Activated naive CD8-positive, alpha-beta T cell treated with anti-CD3 and anti-CD28 coated beads for 36 hours (primary cell): ENCODE measurements at places on chromosomes 16 and 17. TPM values are rescaled to one million over a fixed set of nuclear protein-coding genes. Genes with fewer than 3 reads are reported as not detected.

The SDR42E2 gene
- total RNA-seq, result not detected

GRCh38 chr17:8137645-8138373, 13.9 kb upstream of the HES7 start:
- no peak for DNase-seq

- DNase-seq, result no peak
These were observed 54.1 kb downstream of the PSMD12 start for GRCh38 chr17:67312265-67312664.

DNA sequence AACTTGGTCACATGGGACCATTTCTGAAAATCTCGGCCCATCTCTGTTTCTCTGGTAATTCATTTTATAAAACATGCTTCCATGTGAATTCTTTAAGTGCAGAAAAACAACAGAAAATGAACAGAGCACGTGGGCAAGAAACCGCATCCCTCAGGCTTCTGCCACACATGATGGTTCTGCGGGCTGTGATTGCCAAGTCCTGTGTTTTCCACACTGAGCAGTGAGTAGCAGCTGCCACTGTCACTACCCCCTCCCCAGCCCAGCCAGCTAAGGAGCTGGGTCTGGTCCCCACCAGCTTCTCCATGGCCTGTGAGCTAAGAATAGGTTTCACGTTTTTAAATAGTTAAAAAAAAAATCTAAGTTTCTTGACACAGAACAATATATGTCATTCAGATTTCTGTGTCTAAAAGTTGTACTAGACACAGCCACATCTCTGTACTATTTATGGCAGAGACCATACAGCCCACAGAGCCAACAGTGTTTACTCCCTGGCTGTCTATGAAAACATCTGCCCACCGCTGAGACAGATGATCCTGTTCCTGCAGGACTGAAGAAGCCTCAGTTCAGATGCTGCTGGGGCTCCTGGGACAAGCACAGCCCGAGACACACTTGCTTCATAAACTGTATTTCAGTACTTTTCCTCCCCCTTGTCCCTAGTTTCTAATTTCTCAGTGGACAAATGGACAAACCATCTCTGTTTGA, 41.5 kb downstream of the USP22 start:
- DNase-seq, result no peak

DNA sequence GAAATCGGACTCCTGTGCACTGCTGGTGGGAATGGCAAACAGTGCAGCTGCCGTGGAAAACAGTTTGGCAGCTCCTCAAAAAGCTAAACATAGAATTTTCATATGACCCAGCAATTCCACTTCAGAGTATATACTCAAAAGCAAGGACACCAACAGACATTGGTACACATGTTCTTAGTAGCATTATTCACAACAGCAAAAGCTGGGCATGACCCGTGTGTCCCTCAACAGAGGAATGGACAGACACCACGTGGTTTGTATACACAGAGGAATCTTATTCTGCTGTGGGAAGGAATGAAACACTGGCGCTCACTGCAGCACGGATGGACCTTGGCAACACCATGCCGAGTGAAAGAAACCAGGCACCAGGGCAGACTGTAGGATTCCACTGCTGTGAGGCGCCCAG, 16.0 kb downstream of the NPTX1 start:
- DNase-seq, result no peak

The NPIPB8 gene
- not detected for total RNA-seq

GRCh38 chr16:4115949-4116318, 308 bp downstream of the ADCY9 start:
- DNase-seq, result no peak

The PERCC1 gene
- 0.40 TPM for total RNA-seq

DNA sequence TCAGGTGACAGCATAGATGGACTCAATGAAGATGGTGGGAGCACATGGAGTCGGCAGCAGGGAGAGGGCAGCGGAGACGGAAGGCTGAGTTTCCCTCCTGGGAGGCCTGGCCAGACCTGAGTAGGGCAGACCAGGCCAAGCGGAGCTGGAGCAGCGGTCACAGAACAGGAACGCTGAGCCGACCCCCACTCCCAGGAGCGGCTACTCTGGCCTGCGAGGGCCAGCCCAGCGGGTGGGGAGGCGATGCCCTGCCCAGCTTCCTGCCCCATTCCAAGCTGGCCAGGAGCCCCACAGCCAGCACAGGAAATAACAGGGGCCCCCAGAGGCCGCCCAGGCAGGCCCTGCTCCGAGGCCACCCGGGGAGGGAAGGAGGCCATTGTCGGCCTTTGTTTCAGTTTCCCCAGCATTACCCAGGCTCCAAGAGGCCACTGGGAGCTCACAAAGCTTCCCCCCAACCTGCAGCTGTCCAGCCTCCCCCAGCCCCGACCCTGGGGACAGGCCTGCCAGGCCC, 79.8 kb downstream of the ZNF423 start:
- no peak for DNase-seq

DNA sequence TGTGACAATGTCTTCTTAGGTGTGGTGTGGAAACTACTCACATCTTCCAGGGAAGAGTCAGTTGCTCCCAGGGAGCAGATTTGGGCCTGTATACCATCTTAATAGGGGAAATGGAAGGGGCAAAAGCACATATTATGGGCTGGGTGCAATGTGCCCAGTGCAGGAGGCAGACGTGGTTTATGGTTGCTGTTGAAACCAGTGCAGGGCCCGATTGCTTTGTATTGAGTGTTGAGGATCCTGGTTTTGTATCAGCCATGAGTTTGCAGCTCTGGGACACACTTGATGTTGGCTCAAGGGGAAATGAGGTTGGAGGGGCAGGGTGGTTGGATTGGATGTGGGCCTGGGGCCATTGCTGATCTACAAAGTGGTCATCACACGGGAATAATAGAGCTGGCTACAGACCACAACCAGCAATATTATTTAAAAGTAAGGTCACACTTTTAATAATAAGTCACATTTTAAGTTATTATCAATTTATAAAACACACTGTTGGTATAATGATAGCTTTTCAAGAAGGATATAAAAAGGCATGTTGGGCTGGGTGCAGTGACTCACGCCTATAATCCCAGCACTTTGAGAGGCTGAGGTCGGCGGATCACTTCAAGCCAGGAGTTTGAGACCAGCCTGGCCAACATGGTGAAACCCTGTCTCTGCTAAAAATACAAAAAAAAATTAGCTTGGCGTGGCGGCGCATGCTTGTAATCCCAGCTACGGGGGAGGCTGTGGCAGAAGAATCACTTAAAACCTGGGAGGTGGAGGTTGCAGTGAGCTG, 302.4 kb downstream of the SEC14L1 start:
- DNase-seq, result no peak

GRCh38 chr17:11598274-11599221, at the start of gene DNAH9:
DNAH9 (plus strand) TSS chr17:11598470; CDS start chr17:11598499, 29 bp downstream.
- peak; percentile 38 for DNase-seq

- DNase-seq, result peak; percentile 80
These were observed 1.0 kb upstream of the ABCC12 start for GRCh38 chr16:48156790-48157209.

DNA sequence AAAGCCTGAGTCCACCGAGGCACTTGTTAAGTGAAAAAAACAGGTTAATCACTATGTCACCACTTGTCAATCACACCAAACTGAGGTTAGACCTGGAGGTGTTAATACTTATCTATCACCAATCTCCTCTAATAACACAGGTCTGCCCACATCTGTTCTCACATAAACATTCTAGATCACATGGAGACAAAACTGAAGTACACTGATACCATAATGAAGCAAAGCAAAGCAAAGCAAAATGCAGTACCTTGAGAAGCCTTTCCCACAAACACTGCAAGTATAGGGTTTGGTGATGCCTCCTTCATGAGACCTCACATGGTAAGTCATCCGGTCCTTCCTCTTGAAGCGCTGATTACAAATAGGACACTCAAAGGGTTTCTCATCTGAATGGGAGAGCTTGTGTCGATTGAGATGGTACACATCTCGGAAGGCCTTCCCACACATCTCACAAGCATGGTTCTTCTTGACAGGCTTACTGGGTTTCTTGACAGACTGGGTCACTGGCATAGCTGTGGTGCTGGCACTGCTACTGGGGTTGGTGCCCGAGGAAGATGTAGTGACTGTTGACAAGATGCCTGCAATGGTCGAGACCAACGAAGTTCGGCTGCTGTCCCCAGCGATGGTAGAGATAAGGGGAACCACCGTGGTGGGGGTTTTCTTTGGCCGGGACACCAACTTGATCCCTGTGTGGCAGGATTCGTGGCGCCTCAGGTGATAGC, 5.4 kb downstream of the VEZF1 start:
- no peak for DNase-seq

DNA sequence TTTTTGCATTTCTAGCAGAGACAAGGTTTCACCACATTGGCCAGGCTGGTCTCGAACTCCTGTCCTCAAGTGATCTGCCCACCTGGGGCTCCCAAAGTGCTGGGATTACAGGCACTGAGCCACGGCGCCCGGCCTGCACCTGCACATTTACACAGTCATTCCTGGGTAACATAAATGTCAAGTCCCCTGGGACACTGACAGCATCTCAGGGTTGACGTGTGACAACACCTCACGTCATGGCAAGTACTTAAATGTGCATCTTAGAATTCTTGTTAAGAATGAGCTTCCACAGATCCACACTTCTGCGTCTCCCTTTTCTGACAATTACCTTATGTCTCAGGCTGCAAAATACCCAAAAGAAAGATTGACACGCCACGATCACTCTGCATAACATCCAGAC, 80.5 kb downstream of the ABR start:
- no peak for DNase-seq

DNA sequence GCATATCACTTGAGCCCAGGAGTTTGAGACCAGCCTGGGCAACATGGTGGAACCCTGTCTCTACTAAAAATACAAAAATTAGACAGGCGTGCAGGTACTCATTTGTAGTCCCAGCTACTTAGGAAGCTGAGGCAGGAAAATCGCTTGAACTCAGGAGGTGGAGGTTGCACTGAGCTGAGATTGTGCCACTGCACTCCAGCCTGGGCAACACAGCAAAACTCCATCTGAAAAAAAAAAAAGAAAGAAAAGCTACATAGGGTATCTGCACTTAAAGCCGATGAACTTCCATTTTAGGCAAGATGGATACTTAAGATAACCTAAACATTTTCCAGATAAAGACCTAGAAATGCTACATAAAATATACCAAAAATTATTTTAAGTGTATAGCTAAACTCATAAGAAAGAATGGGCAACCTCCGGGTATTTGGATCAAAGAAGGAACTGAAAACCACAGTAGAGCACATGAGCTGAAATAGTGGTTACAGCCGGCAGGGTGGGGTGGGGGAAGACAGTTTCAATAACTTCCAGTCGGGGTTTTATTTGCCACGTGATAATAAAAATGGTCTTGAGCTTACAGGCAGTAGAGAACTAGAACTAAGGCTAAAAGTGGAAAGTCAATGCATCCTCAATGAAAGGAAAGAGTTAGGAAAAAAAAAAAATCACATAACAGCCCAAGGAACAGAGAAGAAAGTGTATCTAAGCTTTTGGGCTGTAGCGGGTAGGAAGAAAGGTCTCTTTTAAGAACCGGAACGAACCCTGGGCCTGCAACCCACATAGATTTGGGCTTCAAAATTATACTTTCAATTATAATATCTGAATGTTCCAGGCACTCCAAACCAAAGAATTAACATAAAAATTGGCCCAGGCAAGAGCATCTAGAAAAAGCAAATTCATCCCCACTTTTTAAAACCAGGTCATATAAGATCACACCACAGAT, 53.1 kb downstream of the CFDP1 start:
- peak; percentile 57 for DNase-seq

The RHBDF2 gene
- 22.2 TPM for total RNA-seq

GRCh38 chr17:75440738-75441448, 15.5 kb upstream of the TMEM94 start:
- DNase-seq, result no peak

DNA sequence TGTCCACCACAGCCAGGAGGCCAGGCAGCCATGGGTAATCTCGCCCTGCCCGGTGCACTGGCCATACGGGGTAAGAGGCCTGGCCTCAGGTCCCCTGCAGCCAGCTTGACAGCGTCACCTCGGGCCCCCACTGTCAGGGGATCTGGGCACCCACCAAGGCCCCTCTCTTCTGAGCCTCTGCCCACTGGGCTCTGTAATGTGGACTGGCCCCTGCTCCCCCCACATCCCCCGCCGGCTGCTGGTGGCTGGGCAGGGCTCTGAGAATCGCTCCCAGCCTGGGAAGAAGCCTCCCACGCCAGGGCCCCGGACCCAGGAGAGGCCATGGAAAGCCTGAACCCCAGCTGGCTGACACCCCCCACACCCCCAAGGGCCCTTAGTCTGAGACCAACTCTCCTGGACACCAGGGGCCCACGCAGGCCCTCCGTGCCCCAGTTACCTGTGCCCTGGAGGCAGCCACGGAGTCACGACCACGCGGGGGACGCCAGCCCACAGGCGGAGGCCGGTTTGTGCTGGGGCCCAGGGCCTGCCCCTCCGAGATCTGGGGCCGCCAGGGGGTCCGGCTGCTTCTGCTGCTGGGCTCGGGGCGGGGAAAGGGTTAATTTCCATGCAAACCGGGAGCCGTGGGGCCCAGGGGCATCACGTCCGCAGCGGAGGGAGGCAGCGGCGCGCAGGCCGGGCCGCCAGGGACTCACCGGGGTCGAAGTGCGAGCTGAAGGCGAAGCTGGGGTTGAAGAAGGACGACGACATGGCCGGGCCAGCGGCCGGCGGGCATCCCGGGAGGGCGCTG, at the start of gene PVALEF:
TSS of gene PVALEF (plus strand) at position 262 of the 787 bp plus-strand sequence. CDS start 15,720 bp downstream, outside the sequence.
- no peak for DNase-seq

The TPPP3 gene
- not detected for total RNA-seq

DNA sequence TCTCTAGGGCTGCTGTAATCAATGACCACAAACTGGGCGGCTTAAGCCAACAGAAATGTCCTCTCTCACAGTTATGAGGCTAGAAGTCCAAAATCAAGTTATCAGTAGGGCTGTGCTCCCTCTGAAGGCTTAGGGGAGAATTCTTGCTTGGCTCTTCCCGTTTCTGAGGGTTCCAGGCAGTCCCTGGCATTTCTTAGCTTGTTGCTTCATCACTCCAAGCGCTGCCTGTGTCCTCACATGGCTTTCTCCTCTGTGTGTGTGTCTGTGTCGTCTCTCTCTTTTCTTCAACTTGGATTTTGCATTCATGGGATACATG, 13.7 kb upstream of the CDC42EP4 start:
- no peak for DNase-seq

DNA sequence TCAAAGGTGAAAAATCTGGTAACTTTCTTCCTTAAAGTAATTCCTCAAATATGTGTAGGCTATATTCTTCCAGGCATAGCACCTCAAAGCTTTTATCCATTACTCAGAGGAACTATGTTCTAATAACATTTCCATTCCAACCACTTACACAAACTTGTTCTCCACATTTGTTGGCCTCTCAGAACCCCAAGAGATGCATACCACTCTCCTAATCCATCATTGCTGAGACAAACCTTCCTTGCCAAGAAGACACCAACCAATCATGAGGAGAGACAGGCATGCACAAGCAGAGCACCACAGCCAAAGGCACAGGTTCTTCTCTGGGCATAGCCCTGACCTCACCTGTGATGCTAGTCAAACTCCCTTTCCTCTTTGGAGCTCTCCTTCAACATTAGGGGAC, 20.9 kb downstream of the CDH11 start:
- no peak for DNase-seq
